ENCODE measurements at places on chromosomes 6 and 20.

GRCh38 chr6:160293844-160294243 lies 35.2 kb upstream of the SLC22A2 start:
- DNase-seq, result no peak

GRCh38 chr6:164414695-164415094 lies 894.7 kb downstream of the C6orf118 start:
- DNase-seq, result no peak

DNA sequence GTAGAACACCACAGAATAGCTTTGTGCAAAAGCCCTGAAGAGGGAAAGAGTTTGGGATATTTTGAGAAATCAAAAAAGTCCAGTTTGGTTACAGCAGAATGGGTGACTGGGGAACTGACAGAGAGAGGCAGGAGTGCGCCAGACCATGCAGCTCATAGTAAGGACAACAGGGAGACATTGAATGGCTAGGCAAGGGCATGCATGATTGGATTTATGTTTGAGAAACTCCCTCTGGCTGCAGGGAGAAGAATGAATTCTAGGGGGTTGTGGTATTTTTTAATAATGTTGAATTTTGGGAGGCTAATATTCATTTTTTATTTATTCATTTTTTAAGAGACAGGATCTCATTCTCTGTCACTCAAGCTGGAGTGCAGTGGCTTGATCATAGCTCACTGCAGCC lies 49.9 kb downstream of the TGM2 start:
- no peak for DNase-seq

- DNase-seq, result peak; percentile 10
Observed at GRCh38 chr20:61120595-61121515, 131.2 kb upstream of the CDH4 start.

DNA sequence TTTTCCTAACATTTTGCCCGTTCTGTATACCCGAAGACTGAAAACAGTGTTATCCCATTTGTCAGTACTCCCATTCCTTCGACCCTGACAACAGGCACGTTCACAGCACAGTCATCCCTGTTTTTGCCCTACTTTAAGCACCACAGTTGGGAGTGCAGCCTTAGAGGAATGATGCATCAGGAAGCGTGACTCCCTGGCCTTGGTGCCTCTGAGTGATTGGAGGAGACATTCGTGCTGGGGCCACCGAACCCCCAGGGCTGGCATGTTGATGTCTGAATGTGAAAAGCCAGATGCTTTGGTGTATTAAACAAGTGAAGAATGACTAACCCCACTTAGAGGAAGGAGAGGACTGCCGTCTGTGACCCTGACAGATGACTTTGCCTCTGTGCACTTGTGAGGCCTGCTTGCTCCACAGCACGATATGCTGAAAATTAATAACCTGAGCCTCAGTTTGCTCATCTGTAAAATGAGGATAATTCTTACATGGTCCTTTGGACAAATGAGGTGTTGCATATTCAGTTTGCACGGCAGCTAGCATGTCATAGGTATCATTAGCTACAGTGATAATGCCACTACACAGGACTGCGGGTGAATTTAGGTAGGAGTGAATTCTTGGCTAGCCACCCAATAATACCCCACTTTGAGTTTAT lies 36.0 kb downstream of the STK35 start:
- no peak for DNase-seq

- DNase-seq, result no peak
Observed at GRCh38 chr6:135496800-135497411, 634 bp downstream of the AHI1 start.

DNA sequence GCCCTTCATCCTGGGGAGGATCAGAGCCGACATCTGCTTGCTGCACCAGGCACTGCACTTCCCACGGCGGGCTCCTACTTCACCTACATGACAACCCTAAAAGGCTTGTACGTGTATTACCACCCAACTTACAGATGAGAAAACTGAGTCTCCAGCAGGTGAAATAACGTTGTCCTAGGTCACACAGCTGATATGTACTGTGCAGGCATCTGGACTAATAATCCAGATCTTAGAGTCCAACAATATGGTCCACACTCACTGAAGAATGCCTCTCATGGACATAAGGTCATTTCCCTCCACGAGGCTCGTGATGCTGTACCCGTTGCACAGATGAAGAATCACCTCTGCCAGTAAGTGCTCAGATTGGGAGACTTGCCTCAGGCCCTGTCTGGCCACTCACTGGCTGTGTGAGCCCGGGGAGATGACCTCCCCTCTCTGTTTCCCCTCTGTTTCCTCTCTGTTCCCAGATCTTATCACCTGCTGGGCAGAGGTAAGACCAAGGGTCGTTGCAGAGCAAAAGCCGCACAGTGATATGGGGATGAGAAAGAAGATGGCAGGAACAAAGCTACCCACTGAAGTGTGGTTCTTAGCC lies 32.1 kb downstream of the TGM2 start:
- DNase-seq, result no peak

- DNase-seq, result no peak
Observed at GRCh38 chr6:17865798-17866725, 121.4 kb downstream of the KIF13A start.

GRCh38 chr6:142845624-142846458 lies 99.1 kb downstream of the HIVEP2 start:
- DNase-seq, result no peak

GRCh38 chr6:165630544-165630953 lies 32.5 kb downstream of the PDE10A start:
- DNase-seq, result no peak

DNA sequence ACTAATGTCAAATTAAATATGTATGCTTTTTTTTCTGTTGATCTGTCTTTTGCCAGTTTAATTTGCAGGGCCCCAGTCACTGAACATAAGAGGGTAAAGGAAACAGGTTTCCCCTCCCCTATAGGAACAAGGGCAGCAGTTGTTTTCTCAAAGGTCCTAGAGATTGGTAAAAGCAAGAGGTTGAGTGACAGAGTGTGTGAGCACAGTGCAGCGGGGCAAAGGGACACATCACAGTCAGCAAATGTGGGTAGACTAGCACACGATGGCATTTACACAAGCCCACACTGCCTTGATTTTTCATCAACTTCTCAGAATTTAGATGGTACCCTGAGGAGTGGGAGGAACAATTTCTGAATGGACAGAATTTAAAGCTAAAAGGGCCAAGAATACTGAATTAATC lies 138.7 kb upstream of the MYLIP start:
- no peak for DNase-seq

- no peak for DNase-seq
Observed at GRCh38 chr6:7378740-7379139, 10.8 kb downstream of the CAGE1 start.

- no peak for DNase-seq
Observed at GRCh38 chr20:54849741-54850140, 374.3 kb downstream of the DOK5 start.

DNA sequence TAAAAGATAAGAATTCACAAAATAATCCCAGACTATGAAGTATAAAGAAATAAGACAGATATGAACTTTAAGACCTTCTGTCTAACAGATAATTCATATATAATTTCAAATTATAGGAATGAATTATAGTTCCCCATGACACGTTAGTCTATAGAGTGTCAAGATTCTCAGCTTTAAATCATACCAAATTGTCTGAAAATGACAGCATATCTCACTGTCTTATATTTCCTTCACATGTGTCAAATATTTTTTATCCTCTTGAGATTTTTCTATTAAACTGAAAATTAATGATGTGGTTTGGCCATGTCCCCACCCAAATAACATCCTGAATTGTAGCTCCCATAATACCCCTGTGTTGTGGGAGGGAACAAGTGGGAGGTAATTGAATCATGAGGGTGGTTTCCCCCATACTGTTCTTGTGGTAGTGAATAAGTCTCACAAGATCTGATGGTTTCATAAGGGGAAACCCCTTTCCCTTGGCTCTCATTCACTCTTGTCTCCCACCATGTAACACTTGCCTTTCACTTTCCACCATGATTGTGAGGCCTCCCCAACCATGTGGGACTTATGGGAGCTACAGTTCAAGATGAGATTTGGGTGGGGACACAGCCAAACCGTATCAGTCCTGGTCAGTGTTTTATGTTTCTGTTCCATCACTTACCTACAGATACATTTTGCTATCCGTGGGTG lies 825.3 kb upstream of the GJE1 start:
- DNase-seq, result peak; percentile 2

DNA sequence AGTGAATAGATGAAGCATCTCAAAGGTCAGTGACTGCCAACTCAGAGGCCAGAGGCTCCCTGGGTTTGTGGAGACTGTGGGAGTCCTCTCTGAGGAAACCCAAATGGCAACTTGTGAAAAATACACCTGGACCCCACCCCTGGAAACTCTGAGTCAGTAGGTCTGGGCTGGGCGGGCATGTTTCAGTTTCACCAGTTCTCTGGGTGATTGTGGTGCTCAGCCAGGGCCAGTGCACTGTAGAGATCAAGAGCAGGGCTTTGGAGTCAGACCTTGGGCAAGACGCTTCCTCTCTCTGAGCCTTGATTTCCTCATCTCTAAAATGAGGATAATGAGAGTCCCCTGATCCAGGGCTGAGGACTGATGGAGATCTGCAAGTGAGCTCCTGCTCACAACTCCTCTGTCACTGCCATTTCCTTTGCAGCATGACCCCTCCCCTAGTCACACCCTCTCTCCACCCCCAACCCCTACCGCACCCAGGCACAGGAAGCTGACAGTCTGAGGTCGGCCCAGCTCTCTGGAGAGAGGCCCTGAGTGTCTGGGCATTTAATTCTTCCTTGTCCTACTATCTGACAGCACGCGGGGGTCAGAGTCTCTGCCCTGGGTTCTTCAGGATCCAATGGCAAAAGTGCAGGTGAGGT lies 5.1 kb downstream of the DEF6 start:
- peak; percentile 73 for DNase-seq

DNA sequence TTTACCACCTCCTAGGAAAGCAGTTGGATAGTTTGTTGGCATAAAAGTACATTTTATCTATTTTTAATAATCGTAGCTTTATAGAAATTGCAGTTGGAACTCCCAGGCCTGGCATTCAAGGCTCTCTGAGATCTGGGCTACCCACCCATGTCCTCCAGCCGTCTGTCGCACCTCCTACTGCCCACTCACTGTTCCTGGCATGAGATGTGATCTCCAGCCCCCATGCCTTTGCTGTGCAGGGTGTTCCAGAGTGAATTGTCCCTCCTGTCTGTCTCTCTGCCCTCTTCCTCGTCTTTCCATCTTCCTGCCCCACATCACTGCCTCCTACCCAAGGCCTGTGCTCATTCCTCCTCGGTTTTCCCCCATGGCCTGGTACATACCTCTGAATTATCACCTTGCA lies 50.7 kb downstream of the PTPN1 start:
- no peak for DNase-seq

DNA sequence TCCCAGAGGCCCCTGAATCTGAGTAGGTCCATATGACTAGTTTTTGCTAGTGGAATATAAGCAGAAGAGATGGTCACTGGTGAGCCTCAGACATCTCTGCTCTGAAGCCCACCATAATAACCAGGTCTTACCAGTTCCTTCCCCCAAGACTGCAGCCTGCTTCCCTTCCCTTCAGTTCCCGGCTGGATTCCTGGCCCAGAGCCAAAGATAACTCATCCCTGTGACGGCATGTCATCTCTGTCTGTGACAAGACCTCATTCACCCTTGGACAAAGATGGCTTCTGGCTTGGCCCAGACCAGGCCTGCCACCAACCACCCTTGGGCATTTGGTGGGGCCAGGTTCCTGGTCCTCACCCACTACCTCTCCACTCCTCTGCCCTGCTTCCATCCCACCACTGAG lies 145.5 kb upstream of the TOP1 start:
- DNase-seq, result no peak

- DNase-seq, result no peak
Observed at GRCh38 chr6:24140591-24140990, 14.6 kb downstream of the NRSN1 start.

- peak; percentile 41 for DNase-seq
Observed at GRCh38 chr20:461254-462198, 807 bp downstream of the TBC1D20 start.

- DNase-seq, result no peak
Observed at GRCh38 chr20:14142171-14142570, 146.9 kb downstream of the MACROD2 start.
